ENCODE measurements at places on chromosomes 1 and 21.

DNA sequence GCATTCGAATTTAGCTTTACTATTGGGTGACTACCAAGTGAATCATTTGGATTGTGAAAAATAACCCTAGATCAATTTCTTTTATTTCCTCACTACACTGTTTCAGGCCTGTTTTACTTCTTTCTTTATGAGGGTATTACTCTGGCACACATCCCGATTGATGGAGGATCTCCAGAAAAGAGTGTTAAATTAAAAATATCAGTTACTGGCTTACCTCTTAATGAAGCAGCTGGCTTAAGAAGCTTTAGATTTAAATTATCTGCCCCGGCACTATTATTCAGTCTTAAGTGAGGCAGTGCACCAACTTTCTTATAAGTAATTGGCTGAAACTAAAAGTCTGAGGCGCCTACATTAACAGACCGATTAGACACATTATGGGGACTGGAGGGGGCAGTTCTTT is 1097.4 kb downstream of the TTLL7 start:
- DNase-seq = no peak

DNA sequence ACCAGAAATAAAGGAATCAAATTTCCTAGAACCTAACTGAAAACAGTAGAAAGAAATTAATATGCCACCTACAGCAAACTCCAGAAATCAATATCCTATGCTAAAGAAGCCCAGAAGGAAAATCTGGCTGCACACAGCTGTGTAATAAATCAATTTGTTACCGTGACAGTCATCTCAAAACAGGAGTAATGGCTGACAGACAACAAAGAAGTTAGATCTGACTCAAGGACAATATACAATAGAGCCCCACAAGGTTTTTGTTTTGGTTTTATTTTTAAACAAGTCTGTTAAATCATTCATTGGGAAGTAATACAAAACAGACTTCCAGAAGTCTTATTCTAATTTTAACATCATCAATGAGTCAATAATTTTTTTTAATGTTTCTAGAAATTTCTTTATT is 168.4 kb downstream of the RERE start:
- DNase-seq = no peak

DNA sequence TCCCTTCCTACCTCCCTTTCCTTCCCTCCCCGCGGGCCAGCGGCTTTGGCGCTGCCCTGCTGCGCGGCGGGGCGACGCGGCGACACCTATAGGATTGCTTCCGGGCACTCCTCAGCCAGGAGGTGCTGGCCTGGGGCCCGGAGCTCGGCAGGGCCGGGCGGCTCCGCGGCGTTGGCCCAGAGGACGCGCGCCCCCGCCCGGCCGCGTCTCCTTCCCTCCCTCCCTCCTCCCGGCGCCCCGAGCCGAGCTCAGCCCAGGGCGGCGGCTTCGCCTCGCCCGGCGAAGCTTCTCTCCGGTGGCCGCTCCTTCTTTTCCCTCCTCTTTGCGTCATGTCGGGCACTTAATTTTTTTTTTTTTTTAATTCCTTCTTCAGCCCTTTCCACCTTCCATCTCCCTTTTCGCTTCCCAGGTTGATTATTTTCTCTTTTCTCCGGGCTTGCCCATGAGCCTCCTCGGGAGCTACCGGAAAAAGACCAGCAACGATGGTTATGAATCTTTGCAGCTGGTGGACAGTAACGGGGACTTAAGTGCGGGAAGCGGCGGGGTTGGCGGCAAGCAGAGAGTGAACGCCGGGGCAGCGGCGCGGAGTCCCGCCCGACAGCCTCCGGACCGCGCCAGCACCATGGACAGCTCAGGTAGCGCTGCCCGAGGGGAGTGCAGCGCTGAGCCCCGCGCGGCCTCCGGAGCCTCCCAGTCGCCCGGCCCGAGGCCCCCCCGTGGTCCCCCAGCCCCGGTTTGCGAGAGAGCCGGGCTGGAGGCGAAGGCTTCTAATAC is at the start of gene DNAJC6:
Gene DNAJC6, plus strand, starts transcription at position 240 of the 774 bp plus-strand sequence. Its CDS starts 203 bp downstream, at position 443.
- DNase-seq = peak; percentile 9

GRCh38 chr1:110634455-110635311 is 28.5 kb upstream of the KCNA2 start:
- peak; percentile 46 for DNase-seq

DNA sequence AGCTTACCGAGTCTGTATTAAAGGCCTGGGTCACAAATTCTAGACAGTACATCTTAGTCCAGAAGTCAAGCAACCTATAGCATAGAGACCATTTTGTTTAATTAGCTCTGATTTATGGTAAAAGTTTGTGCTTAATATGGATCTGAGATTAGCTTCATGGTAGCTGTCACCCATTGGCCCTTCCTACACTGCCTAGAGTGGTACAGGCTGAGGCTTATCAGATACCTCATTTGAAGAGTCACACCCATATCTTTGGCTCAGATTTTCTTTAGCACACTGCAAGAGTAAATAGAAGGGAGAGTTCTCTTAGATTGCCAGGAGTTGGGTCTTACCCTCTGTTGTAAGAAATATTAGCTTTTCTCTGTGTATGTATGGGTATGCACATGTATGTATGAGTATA is 3.6 kb downstream of the AK4 start:
- DNase-seq = no peak

- DNase-seq = no peak
Measured at GRCh38 chr1:181038399-181038873, 4.7 kb downstream of the MR1 start.

DNA sequence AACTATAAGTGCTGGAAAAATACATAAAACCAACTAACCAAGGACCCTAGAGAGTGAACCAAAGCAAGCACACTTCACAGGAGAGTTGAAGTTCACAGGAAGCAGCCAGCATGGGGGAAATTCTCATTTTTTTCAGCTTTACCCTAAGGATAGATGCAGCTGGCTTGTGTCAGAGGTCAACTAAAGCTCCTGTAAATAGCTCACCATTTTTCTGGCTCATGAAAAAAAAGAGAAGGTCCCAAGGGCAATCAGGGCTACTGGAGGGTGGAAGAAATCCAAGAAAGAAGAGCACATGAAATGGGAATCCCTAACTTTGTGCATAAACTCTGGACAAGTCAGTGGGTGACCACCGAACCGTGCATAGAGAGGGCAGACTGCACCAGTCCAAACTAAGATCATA is 58.3 kb downstream of the KCNJ15 start:
- no peak for DNase-seq

- no peak for DNase-seq
Measured at GRCh38 chr1:219227360-219228057, 53.8 kb downstream of the LYPLAL1 start.

DNA sequence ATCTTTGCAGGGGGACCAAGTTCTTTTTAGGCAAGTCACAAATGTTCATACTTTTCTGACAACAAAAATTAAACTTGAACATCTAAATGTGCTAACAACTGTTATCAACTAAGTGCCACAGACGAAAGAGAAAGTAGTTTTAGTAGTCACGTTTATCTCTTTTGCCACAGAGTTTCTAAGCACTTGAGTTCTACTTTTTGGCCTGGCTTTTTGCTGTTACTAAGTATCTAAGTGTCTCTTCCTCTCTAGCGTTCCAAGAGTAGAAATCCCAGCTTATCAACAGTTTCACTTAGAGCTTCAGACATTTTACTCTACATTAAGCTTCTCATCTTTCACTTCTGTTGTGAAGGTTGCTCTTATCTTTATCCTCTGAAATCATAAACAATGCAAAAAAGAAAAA is 34.2 kb downstream of the GATAD2B start:
- DNase-seq = no peak

DNA sequence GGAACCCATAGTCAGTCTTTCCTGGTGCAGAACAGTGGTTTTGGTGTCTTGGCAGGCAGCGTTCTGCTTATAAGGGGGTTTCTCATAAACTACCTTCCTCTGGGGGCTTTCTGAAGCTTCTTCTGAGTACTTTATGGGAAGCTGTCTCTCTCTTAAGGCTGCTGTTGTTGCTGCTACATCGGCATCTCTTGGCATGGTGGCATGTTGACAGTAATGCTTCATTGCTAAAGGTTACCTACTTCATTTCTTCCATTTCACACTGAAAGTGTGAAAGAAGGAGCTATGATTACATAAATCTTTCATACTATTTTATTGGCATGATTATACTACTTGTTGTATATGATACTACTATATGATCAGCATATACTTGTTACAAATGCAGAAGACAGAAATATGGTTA is 6.3 kb upstream of the MAP10 start:
- no peak for DNase-seq

GRCh38 chr21:39153373-39153772 is 29.9 kb downstream of the PSMG1 start:
- DNase-seq = no peak

DNA sequence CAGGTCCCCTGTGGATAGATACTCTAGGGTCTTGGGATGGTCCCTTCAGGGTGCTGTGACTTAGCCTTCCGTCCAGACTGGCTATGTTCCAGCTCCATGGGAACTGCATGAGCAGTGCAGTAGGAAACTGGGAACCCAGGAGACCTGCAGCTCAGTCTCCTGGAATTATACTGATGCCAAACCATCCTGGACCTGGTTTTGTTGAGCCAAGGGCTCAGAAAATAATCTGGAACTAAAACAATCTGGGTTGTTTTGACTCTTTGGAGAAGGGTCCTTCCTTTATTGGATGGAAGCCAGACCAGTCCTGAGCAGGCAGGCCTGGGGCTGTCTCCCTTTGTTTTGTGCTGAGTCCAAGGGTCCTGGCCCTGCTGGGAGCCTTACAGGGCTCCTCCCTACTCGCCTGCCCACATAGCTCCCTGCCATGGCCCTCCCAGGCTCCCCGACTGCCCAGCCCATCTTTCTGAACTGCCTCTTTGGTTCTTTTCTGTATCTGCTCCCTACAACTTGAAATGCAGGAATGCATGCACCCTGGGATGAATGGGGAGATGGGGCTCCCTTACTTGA is 1.2 kb downstream of the IPO13 start:
- DNase-seq = no peak

DNA sequence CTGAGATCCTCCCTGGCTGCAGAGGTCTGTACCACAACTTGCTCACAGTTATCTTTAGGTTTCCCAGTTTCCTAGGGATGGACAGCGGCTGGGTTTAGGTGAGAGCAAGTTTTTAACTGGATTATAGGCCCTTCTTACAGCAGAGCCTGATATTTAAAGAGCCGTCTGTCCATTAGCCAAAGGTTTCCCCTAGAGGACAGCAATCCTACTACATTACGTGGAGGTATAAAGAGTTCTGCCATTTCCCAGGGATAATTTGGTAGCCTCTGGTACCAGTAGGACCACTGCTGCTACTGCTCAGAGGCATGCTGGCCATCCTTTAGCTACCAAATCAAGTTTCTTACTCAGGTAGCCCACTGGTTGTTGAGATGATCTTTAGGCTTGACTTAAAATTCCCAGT is 21.9 kb upstream of the FCGR2A start:
- DNase-seq = no peak

- DNase-seq = peak; percentile 24
Measured at GRCh38 chr1:109499661-109500536, 6.0 kb downstream of the CYB561D1 start.

DNA sequence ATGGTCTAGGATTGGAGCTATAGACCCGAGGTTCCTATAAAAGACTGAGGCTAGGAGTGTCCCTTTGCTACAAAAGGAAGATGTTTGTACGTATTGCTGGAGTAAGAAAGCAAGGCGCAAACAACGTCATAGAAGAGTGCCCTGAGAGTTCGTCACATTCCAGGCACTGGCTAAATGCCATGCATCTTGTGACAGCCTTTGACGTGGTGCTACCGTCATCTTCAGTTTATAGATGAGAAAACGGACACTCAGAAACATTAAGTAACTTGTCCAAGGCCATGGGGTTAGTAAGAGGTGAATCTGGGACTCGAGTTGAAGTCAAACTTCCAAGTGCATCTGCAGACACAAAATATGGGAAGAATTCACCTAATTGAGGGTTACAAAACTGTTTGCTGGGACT is 104.2 kb upstream of the SLC45A1 start:
- no peak for DNase-seq

GRCh38 chr1:101077849-101078248 is 52.3 kb upstream of the DPH5 start:
- no peak for DNase-seq

Measured in activated T-helper 1 cell treated with Interleukin-2 at 50 U/mL for 16 hours (primary cell).